ENCODE measurements at places on chromosomes 5 and 9.

DNA sequence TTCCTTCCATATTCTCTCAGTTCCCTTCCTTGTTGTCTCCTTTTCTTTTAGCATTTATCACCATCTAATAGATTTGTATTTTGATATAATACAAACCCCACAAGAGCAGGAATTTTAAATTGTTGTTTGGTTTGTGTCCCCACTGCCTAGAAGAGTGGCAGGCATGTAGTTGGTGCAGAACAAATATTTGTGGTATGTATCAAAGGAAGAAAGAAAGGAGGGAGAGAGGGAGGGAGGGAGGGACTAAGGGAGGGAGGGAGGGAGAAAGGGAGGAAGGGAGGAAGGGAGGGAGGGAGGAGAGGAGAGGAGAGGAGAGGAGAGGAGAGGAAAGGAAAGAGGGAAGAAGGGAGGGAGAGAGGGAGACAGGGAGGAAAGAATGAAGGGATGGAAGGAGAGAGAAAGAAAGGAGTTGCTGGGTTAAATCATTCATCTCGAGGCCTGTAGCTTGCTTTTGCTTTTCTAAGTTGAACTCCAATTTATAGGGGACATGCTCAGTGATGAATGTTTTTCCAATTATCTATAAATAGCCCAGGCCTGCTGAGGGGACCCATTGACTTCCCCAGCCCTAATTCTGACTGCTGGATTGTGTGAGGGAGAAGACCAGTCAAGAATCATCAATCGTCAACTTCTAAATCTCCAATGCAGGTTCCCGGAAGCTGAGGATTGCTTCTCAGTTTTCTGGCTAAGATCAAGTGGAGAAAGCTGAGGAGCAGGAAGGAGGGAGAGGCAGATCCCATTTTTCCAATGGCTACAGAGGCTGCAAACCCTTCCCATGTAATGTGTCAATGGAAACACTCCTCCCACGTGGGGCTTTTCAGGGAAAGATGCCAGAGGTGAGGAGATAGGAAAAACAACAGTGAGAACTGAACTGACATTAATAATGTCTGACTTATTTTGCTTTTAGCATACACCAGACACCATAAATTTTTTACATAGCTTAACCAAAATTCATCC, 320.7 kb downstream of the ASTN2 start:
- no peak for DNase-seq

GRCh38 chr9:908536-909205, 67.2 kb downstream of the DMRT1 start:
- DNase-seq, result no peak

DNA sequence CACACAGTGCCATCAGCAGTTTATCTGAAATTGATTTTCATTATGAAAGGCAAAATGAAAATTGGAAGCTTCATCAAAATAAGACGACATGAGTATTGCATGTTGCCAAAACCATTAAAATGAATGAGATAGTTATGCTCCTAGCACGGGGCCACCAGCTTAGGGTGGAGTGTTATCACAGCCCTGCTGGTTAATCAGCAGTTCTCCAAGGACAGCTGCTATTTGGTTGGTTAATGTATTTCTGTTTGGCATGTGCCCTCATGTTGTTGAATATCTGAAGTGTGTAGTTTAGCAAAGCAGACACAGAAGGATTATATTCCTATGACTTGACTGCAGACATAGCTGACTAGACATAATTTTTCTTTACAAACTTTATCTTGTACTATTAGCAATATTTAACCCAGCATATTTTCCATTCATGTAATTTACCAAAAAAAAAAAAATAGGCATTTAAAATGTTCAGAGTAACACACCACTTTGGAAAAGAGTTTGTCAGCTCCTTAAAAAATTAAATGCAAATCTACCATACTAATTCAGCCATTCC, 98.6 kb upstream of the PIK3R1 start:
- no peak for DNase-seq

DNA sequence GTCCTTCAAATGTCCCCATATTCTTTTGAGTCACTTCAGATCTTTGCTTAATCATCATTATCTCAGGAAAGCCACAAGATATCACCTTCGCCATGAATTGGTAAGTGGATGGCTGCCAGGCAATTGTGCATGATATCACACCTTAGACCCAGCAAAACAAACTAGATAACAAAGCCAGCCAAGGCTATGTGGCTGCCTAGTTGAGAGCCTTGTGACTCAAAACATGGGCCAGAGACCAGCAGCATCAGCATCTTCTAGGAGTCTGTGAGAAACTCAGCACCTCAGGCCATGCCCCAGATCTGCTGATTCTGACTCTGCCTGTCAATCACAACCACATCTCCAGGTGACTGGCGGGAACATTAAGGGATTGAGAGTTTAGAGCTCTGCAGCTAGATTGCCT, 82.8 kb downstream of the SLIT3 start:
- DNase-seq, result no peak

- no peak for DNase-seq
Measured at GRCh38 chr5:133995883-133996563, 8.8 kb downstream of the VDAC1 start.

DNA sequence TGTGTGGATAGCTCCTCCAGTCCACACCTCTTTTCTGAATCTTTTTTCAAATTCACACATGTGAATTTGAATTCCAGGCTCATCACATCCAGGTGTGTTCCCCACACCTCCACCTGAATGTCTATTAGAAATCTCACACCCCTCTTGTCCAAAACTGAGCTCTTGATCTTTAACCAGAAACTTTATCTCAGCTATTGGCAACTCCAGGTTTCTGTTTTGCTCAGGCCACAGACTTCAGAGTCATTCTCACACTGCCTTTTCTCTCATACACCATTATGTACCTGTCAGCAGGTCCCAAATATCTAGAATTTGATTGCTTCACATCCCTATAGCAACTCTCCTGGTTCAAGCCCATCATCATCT, 11.6 kb downstream of the NIPSNAP3B start:
- no peak for DNase-seq

DNA sequence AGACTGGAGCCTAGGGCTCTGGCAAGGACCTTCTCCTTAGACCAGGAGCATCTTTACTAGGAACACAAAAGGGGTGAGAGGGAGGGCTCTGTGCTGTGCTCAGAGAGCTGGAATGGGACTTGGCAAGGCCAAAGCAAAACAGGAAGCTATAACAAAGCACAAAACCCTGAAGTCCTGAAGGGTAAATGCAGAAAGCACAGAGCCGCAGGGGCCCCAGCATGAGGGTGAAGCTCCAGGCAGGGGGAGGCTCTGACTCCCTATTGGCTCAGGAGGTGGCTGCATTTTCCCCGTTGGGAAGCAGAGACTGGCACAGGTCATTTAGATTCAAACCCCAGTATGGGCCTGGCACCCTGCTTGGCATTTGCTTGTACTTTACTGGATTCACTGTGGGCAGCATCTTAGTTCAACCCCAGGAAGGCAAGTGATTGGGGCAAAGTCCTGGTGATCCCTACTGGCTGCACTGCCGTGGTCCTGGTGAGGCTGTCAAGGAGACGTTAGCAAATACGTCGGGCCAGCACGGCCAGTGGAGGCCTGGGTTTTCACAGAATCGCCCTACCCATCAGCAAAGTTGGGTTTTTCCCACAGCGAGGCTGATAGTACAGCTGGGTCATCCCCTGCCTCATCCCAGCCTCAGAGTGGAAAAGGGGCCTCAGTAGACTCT, 46.3 kb downstream of the GGTA1 start:
- no peak for DNase-seq

Data from HS-27A (cell line).